ENCODE measurements at places on chromosomes 1 and 21.

DNA sequence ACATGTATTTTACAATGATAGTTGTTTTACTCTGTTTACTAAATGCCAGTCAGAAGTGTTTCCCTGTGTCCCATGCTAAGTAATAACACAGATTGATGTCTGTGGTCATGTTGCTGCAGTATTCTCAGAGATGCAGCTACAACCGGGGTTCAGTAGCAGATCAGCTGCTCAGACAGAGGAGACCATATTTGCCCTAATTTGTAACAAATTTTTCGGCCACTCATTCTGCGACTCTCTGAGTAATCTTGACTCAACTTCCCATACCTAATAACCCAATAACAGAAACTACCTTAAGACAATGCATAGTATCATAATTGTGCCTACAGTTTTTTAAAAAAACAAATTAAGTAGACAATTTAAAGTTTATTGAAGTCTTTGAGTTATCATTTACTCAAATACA lies 32.6 kb downstream of the NIBAN1 start:
- DNase-seq = no peak

DNA sequence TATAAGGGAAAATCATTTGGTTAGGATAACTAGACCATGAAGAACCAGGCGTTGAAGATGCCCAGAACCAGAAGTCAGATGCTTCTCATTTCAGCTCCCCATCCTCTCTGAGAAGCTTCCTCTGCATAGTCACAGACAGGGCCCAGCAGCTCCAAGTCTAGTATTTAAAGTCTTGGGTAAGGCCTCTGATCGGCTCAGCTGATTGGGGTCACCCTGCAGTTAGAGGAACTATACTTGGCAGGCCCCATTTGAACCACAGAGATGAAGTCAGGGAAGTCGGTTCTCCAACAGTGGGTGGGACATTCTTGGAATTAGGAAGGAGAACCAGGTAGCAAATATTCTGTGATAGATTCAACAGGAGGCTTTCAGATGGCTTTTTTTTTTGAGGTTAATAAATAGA lies 48.3 kb downstream of the SLC22A15 start:
- DNase-seq = no peak

GRCh38 chr1:66371233-66372005 lies 162.5 kb upstream of the SGIP1 start:
- DNase-seq = no peak

DNA sequence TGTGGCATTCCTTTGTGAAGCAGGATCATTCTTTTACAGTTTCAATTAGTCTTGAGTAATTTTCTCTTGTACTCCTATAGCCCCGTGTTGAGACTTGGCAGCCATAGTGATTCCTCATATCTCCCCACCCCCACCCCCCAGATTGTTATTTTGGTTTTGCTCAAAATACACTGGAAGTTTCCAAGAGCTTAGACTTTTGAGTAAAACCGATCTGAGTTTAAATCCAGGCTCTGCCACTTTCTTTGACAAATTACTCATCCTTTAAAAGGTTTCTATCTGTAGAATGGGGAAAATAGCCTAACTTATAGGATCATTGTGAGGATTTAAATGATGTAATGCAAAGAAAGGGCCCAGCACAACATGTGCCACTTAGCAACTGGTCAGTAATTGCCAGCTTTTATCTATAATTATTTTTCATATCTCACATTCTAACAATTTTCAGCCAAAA lies 53.1 kb upstream of the RC3H1 start:
- DNase-seq = no peak

GRCh38 chr1:25437672-25438071 lies 7.0 kb downstream of the MACO1 start:
- no peak for DNase-seq

GRCh38 chr1:228785366-228786330 lies 50.4 kb downstream of the RHOU start:
- no peak for DNase-seq

DNA sequence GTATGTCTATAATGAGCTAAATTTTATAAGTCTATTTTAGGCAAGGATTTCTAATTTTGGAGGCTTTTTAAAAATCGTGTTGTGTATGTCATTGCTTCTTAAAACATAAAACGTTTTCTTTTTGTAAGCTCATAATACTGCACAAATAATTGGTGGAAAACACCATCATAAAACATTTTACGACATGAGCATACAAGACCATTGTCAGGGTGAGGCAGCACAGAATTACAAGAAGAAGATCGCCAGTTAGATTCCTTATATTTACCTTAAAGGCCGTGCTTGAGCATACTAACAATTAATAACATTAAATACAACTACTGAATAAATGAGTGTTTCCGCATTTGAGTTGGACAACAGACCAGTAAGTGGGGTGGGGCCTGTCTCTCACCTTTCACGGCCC lies 19.1 kb upstream of the LMX1A start:
- DNase-seq = no peak

GRCh38 chr1:201399352-201400126 lies 415 bp upstream of the LAD1 start:
- no peak for DNase-seq

GRCh38 chr1:229224308-229224707 lies 46.6 kb upstream of the RAB4A start:
- DNase-seq = no peak

DNA sequence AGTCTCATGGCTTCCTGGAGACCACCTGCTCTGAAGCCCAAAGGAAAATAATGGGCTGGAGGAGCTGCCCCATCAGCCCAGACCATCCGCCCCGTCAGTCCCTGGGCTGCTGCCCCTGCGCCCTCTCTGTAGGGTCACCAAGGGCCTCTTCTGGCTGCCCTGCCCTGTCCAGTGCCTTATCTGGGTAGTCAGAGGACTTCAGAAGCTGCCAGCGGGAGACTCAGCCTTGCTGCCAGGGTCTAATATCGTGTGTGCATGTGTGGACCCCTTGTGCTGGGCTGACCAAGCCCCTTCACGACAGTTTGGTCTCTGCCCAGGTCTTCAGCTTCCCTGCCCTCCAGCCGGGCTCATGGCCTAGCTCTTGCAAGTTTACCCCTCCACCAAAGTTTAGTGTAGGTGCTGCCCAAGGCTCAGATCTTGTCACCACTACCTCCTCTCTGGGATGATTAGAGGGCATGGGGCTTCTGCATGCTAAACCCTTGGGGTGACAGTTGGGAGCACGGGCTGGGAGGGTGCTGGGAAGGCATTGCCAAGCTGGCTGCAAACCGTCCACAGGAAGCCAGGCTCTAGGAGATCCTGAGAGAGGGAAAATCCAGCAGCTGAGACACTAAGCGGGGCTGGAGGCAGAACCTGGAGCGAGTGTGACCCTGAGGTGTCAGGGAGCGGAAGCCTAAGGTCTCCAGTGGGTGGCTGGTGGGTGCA lies 20.6 kb downstream of the NENF start:
- no peak for DNase-seq

DNA sequence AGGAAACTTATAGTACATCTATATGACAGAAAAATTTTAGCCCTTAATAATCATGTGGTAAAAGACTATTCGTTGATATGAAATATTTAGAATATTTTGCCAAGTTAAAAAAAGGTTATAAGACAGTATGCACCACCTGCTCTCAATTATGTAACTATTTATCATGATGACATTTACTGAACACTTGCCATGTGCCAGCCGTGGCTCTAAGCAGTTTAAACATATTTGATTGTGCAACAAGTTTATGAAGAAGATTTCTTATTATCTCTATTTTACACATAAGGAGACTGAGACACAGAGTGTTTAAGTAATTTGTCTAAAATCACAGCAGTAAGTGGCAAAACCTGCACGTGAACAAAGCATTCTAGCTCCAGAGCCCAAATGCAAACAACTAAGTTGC lies 199.3 kb upstream of the JUN start:
- no peak for DNase-seq

- no peak for DNase-seq
These were observed 49.7 kb upstream of the RAP1A start for GRCh38 chr1:111569913-111570312.

GRCh38 chr1:54792686-54793282 lies 8.3 kb downstream of the TTC22 start:
- no peak for DNase-seq

GRCh38 chr1:39317111-39317510 lies 112.6 kb downstream of the MACF1 start:
- DNase-seq = no peak

DNA sequence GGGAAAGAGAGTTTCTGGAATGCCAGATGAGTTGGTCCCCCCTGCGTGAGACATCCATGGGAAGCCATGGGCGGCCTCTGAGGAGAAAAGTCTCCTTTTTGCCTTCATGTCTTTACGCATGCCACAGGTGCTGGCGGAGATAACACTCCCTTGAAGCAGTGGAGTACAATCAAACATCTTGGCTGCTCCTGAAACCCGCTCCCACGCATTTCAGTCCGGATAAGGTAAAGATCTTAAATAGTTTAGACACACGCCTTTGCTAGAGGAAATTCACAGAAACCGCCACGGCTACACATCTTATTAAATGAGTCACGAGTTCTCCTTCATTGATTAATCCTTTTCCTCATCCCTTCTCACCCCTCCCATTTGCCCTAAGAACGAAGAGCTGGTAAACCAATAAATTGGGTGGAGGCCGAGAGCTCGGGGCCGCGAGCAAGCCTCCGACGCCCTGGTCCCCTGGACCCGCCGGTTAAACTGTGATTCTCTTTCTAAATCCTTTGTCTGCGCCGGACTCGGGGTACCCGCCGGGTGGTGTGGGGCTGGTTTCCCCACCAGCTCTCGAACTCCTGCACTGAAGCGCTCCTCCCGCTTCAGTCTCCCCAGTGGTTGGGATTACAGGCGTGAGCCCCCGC lies 6.6 kb upstream of the ZNF669 start:
- no peak for DNase-seq

- DNase-seq = no peak
These were observed 9.6 kb downstream of the CDC42BPA start for GRCh38 chr1:227308367-227309336.

GRCh38 chr1:25616987-25617624 lies 515 bp downstream of the MAN1C1 start:
- no peak for DNase-seq

GRCh38 chr1:51788938-51789337 lies 89.6 kb downstream of the NRDC start:
- DNase-seq = no peak

- DNase-seq = no peak
These were observed 609 bp upstream of the CHTOP start for GRCh38 chr1:153633161-153633753.

DNA sequence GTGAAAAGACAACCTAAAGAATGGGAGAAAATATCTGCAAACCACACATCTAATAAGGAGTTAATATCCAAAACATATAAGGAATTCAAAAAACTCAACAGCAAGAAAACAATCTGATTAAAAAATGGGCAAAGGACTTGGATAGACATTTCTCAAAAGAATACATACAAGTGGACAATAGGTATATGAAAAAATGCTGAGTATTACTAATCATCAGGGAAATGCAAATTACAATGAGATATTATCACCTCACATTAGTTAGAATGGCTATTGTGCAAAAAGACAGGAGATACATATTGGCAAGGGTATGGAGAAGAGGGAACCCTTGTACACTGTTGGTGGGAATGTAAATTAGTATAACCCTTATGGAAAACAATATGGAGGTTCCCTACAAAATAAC lies 44.9 kb downstream of the TRMT1L start:
- no peak for DNase-seq

GRCh38 chr1:24481101-24481500 lies 21.5 kb upstream of the RCAN3 start:
- DNase-seq = no peak

DNA sequence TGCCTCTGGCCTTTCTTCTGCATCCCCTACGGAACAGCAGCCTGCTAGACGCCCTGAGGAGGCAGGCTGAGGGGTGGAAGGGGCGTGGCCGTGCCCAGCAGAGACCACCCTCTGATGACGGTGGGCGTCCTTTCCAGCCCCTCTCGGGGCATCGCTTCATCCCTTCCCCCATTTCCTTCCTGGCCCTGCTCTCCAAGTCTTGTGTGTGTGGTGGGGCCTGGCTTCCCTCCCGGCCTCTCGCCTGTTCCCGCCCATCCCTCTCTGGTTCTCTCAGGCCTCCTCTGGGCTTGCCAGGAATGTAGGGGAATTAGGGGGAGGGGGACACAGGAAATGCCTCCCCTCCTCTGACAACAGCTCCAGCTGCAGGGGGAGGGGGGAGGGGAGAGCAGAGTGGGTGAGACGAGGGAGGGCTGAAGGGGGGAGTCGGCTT lies 51.1 kb downstream of the SKI start:
- no peak for DNase-seq

DNA sequence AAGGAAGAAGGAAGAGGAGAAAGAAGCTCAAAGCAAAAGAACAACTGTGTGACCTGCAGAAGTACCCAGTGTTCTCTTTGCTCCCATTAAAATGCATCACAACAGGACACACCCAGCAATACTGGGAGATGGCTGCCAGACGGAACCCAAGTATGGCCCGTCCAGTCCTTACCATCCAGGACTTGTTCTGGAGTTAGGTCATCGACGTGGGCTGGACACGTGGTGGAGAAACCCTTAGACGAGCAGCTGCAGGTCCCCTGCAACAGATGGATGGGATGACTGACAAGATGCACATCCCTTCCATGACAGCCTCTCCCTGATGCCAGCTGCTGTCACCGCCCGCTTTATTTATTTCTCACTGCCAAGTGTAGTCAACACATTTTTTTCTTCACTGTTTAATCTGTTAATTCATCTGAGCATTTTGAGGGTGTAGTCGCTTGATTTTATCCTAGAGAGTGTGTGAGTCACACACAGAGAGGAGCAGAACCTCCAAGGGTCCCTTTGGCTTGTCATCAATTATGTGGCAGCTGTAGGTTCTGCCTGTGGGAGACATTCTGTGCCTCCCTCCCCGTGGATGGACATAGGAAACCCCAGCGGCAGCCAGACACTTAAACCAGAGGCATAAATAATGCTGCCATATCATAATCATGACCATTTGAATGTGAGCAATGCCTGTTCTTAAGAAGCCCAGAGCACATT lies 80.9 kb downstream of the ABCA4 start:
- DNase-seq = no peak

DNA sequence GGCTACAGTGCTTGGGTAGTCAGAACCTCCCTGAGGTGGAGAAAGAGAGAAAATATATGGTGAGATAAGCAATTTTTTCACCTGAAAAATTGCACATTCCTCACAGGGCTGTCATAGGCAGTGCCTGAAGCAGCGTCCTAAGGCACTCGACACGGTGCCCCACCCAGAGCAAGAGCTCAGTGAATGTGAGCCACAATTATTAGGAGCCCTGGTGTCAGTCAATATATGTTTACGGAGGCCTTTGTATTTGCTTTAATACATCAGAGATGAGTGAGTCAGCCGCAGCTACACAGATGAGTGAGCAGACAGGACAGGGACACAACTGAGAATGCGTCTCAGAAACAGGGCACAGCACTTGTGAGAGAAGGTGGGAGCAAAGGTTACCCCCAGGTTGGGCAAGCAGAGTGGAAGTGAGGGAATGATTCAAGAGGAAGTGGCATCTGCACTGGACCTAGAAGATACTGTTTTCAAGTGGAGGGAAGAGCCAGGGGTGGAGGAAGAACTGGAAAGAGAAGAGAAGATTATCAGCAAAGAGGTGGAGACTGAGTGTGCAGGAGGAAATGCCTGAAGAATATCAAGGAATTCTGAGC lies 5.2 kb upstream of the PIGC start:
- DNase-seq = no peak

GRCh38 chr1:228228601-228229074 lies 20.8 kb downstream of the OBSCN start:
- DNase-seq = no peak

- DNase-seq = no peak
These were observed 130.8 kb downstream of the FAF1 start for GRCh38 chr1:50829014-50829958.
